ENCODE measurements at places on chromosomes 1 and 21.
A peak's percentile ranks its signal among the peaks of the same experiment; 100 is the strongest.

- DNase-seq: no peak
Measured at GRCh38 chr1:27954186-27954585, 5.6 kb upstream of the XKR8 start.

DNA sequence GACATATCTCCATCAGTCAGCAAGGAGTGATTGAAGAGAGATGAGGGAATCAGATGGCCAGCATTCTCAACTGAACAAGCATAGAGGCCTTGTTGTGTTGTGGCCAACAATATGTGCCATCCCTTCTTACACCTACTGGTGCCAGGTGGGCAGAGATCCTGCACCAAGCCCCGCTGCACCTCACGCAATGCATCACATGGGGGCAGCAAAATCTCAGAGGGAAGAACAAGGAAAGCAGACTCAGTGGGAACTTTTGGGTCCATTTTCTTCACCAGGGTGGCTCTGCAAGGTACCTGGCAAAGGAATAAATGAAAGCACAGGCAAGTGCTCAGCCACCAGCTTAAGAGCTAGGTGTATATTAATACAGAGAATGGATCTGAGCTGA is 33.2 kb downstream of the HSD3B2 start:
- no peak for DNase-seq

GRCh38 chr1:89391686-89392085 is 27.8 kb downstream of the GBP6 start:
- DNase-seq: no peak

- DNase-seq: no peak
Measured at GRCh38 chr1:79059341-79059740, 52.8 kb upstream of the ADGRL4 start.

GRCh38 chr1:160291248-160292220 is 6.6 kb upstream of the PEX19 start:
- peak; percentile 38 for DNase-seq

DNA sequence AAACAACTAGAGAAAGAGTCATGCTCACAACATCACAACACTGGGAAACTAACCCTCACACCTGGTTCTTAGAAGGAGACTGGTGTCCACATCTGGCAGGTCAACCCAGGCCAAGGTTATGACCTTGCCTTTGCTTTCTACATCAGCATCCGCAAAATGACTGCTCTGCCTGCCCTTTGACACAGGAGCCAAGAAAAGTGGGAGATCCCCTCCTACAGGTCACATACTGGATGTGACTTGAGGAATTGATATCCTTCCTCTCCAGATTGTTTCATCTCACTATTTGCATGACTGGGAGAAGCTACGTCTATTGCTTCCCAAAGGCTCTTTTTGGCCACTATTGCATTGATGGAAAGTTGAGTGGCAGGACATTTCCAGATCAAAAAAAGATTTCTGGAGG is 115.5 kb downstream of the MIS18A start:
- DNase-seq: no peak

GRCh38 chr1:200518524-200518923 is 102.0 kb downstream of the KIF14 start:
- no peak for DNase-seq

GRCh38 chr1:17110555-17110926 is 8.7 kb downstream of the PADI2 start:
- DNase-seq: no peak

DNA sequence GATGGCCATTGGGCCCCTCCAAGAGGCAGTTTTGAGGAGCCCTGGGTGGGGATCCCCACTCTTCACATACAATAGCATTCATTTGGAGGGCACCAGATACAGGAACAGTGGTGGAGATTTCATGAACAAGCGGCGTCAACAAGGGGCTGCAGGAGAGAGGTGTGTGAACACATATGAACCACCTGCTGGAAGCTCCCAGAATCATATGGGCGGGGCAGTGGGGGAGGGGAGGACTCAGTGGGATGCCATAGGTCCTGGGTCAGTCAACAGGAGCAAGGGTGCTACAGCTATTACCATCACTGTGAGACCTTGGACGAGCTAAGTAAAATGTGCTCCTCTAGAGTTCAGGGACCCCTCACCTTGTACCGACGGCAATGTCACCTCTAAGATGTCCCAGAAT is 100.4 kb upstream of the IRF2BP2 start:
- DNase-seq: no peak

DNA sequence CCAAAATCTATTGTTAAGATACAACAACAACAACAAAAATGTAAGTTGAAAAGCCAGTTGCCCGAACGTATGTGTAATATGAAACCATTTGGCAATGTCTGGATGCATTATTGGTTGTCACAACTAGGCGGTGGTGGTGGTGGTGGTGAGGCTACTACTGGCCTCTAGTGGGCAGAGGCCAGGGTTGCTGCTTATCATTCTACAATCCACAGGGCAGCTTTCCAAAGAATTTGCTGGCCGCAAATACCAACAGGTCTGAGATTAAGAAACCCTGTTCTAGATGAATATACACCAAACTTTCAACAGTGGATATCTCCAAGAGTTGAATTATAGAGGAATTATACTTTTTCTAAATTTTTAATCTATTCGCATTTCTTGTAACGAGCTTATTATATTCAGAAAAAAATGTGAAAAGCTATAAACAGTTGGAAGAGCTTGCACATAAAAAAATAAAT is 26.8 kb upstream of the ZNF697 start:
- DNase-seq: no peak

GRCh38 chr1:246404078-246404477 is 103.0 kb downstream of the SMYD3 start:
- DNase-seq: peak; percentile 25

- DNase-seq: no peak
Measured at GRCh38 chr1:89790592-89790991, 30.2 kb upstream of the LRRC8D start.

DNA sequence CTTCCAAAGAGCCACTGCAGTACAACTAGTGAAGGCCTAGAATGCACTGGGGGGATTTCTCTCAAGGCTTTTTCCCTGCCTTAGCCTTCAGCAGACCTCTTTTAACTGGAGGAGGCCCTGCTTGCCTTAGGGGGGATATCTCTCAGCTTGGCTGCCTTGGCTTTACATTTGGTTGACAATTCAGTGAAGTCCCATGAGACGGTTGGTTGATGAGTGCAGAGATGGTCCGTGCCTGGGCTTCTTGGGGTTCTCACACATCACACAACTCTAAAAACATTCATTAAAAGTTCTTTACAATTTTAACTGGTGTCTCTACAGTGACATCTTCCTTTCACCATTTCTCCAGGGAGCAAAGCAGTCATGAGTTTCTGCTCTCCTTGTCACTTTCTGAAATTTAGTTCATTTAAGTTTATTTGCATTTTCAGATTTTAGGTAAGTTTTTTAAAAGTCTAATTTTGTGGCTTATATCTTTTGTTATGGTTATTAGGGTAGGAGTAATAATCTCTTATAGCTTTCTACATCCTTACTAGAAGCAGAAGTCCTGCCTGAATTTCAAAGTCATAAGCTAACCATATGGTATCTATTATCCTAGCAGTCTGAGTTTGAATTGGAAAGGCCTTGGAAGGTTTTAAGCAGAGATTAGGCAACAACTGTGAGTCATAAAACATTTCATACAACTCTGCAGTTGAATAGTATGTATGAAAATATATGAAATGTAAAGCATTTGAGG is 487.6 kb downstream of the DPYD start:
- peak; percentile 59 for DNase-seq

DNA sequence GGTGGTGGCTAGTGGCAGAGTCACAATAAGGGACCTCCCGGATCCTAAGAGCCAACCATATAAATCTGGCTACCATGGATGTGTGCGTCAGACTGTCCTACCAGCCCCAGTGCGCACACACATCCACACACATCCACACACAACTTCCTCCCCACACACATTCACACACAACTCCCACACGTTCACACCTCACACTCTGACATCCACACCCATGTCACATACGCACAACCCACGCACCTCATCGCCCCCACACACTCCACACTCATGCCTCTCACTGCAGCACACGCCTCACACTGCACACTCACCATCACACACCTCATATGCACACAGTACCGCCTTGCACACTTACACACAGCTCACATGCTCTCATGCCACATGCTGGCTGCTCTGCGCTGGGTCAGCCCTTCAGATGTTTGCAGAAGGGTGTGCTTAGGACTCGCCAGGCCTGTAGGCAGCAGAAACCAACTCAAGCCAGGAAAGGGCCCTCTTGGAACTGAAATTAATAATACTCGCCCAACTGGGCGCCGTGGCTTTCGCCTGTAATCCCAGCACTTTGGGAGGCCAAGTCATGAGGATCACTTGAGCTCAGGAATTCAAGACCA is 3.0 kb downstream of the LDLRAD2 start:
- DNase-seq: no peak

DNA sequence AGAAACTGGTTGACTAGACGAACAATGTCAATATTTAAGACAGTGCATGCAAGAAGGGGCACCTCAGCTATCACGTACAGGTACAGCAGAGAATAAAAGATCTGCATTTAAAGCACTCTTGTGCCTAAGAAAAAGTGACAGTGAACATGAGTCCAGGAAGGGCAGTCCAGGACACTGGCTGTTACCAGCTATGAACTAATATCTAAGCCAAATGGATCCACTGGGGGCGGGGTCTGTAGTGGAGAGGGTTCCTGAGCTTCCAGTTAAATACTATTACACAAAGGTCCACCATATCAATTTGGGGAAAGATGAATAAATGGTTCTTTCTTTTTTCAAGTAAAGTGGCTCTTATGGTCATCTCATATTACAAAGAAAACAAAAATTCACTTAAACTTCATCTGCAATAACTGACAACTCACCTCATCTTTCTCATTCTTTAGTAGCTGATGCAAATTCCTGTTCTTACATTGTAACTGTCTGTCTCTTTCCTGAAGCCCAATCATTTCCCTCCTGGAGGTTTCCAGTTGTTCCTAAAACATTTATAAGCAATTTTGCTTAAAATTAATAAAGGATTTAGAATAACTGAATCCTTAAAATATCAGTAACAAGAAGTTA is 24.5 kb downstream of the SSX2IP start:
- DNase-seq: no peak

DNA sequence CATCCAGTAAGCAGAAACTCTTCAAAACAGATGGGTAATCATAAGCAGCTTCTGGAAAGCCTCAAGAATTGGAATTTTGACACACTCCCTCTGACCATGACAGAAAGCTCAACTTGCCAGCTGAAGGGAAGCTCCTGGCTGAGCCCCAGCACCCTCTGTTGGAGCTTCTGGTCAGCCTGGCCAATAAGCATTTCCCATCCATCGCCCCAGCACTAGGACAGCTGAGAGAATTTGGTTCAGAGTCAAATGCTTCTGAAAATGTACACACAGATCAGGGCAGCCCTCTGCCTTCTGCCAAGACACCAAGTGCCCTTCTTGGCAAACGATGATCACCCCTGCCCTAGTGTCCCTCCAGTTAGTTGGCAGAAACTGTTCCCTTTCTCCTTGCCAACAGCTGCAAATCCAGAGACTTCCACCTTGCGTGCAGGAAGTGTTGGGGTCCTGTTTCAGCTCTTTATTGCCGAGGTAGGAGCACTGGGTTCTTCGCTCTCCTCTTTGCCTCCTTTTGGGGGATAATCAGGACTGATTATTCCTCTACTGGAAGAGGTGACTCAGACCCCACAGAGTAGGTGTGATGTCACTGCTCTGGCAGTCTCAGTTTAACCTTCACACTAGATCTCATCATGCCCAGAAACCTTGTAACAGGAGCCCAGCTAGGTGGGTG is 11.9 kb downstream of the PIGV start:
- no peak for DNase-seq

GRCh38 chr1:174812656-174813055 is 187.1 kb upstream of the CACYBP start:
- DNase-seq: no peak

DNA sequence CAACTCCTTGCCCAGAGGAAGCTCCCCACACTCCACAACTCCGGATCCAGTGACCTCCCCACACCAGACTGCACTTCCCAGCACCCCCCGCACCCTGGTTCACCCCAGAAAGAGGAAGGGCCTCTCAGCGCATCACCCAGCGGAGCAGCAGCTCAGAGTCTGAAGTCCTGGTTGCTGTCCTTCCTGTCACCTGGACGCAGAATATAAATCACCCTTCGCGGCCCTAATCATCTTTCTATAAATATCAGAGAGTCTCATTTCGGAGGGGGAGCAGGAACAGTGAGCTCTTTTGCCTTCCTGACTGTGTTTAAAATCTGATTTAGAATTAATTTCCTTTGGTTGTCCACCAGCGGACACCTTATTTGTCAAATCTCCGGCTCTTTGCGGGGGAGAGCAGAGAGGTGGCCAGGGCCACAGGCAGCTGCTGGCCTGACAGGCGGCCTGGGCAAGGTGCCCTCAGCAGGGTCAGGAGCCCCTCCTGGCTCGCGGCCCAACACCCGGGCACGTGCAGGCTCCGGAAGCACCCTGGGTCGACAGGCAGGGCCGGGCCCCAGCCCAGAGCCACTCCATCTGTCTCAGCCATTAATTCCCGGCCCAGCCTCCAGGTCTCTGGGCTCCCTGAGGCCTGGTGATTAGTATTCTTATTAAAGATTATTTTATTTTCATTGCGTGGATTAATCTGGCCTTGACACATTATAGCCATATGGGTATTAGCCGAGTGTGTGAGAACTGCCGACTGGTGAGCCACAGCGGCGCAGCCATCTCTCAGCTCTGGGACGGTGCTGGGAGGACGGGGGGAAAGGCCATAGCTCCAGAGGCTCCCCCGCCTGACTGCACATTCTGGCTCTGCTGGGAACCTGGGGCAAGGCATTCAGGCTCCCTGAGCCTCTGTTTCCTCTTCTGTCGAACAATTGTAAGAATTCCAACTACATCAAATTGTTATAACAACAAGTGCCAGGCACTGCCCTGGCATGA is 19.7 kb downstream of the EPHA8 start:
- no peak for DNase-seq

- no peak for DNase-seq
Measured at GRCh38 chr1:11727119-11727518, 8.8 kb upstream of the AGTRAP start.

DNA sequence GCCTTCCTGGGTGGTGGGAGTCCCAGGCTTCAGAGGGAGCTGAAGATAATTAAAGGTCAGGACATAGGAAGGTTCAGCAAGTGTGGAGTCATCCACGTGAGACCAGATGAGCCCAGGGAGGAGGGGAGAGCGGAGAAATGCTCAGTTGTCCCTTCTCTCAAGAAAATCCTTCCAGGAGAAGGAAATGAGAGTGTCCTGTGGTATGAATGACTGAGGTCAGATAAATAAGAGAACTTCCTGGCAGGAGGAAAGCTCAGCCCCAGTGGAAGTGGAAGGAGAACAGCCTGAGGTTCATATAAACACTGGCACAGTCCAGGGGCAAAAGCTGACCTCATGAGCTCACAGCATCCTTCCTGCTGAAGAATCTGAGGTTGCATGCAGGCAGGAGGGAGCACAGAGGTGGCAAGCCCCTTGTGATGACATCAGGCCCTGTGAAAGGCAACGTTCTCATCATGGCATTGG is 97.6 kb downstream of the NAV1 start:
- no peak for DNase-seq

DNA sequence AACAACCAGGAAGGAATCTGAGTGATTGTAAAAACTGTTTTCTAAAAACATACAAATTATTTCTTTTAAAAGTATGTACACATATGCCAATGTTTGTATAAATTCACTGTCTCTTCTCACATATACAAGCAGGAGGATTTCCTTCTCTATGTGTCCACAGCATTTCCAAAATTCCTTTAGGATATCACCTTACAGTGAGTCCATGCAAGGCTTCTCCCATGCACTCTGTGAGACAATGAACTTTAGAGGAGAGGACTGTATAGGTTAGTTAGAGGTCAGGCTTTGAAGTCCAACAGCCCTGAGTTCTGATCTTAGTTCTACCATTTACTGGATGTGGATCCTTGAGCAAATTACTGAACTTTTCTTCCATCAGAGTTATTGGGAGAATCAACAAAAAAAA is 34.1 kb upstream of the USH2A start:
- no peak for DNase-seq

Data from HFF-Myc (cell line).